NCI-H526 treated with DMSO at 0.1 percent for 48 hours (cell line): ENCODE measurements at places on chromosomes 12 and 14.

- no peak for DNase-seq
Observed at GRCh38 chr12:115046805-115047204, 362.8 kb upstream of the TBX3 start.

DNA sequence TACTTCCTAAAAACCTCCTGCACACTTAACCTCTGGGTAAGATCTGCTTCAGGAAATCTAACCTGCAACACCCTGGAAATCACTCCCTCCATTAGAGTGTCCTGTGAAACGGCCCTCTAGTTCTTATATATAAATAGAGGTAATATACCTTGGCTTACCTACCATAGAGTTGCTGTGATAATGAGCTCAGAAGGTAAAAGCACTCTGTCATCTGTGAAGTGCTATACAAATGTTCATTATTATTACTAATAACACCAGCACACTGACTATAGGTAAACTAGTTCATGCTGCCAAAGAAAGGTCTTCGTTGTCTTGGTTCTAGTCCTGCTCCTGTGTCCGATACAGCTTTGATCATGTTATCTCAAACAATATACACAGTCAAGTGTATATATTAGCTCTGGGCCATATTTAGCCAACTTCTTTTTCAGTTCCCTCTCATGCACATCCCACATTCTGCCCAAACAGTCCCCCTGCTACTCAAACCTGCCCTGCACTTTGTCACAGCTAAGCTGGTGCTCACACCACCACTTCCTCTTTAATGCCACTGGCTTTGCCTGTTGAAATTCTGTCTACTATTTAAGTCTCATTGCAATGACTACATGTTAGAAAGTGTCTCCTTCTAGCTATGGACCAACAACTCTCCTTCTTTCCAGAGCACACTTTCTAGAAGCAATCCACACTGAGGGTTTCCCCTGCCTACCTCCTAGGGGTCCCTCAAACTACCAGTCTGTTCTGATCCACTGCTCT lies 5.1 kb downstream of the E2F7 start:
- no peak for DNase-seq

DNA sequence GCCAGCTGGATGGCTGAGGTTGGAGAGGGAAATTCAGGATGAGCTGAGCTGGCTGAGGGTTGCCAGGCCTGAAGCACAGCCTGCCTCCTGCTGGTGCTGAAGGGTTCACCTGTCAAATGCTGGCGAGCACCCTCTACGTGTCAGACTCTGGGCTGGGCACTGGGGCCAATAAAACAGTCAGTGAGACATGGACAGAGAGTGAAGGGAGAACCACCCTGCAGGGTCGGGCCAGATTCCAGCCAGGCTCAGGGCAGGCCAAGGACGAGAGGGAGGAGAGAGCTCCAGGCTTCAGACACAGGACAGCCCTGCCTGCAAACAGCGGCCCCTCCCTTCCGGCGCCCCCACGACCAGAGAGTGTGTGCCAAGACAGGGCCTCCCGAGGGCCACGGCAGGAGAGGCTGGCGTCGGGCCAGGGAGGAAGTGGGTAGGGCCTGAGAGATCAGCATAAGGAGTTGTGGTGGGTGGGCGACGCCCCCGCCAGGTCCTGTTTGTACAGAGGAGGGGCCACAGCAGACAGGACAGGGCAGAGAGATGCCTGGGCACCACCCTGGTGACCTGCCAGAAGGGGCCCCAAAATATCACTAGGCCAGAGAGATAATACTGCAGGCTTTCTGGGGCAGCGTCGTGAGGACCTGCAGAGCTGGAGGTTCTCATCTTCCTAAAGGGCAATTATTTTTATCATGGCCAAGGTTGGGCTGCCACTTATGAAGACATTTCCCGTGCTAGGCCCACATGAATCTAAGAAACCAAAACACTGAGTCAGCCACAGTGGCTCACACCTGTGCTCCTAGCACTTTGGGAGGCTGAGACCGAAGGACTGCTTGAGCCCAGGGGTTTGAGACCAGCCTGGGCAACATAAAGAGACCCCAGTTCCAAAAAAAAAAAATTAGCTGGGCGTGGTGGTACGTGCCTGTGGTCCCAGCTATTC lies 73.1 kb upstream of the GPR68 start:
- no peak for DNase-seq

- DNase-seq, result no peak
Observed at GRCh38 chr14:87888136-87888999, 104.6 kb downstream of the GALC start.

DNA sequence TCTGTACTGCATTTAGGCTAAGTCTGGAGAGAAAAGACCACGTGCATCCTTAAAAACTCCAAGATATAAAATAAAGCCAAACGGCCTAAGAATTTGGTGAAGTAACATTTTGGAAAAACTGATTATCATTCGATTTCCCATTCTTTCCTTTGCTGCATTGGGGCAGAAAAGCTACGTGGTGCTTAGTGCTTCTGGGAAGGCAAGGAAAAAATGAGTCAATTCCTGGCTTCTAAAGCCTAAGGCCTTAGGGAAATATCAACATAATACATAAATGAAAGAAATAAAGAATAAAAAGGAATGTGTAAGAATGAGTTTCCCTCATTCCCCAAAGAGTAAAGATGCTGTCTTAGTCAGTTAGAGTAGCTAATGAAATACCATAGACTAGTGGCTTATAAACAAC lies 520.5 kb downstream of the GLT1D1 start:
- DNase-seq, result no peak

DNA sequence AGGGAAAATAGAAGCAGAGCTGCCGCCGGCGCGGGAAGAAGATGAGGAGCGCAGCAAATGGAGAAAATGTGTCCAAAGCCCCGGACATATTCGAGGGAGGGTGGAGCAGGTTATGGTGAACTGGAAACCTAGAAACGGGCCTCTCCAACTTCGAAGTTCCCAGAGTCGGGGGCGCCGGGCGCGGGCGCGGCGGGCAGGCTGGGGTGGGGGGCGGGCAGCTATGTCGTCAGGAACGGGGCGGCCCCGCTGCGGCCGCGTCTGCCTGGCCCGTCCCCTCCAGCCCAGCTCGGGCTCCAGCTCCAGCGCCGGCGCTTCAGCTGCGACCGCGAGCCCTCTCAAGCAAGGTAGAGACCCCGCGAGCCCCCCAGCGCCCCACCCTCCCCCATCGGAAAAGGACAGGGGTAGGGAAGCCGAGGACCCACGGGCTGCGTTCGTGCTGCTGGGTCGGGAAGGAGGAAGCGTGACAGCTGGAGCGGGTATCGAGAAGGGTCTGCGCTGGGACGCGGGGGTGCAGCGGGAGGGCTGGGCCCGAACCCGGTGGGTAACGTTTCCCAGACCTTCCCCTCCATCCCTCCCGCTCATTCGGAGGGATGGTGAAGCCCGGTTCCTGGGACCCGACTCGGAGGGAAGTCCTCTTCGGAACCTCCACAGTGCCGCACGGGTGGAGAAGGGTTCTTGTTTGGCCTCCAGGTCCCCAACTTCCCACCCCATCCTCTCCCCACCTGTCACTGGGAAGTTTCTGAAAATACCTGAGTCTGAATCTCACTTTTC lies 1.0 kb downstream of the DGKA start:
- no peak for DNase-seq

GRCh38 chr12:10600988-10601387 lies 12.4 kb downstream of the MAGOHB start:
- no peak for DNase-seq

GRCh38 chr12:84290168-84290567 lies 622.4 kb downstream of the SLC6A15 start:
- DNase-seq, result no peak

DNA sequence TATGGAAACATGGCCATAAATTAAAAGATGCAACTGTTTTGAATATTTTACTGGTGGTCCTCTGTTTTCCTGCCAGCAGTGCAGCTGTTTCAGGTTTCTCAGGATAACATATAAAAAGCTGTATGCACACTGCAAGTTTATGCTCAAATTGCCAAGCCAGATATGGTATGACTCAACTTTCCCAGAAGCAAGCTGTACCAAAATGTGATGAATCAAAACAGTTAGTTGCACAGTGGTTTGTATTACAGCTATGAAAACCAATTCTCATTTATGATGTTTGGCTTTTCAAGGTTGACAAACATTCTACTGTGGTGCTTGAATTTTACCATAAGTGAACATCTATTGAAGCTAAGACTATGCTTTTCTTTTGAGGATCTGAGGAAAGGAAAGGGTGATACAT lies 15.5 kb downstream of the TRMT5 start:
- DNase-seq, result no peak

DNA sequence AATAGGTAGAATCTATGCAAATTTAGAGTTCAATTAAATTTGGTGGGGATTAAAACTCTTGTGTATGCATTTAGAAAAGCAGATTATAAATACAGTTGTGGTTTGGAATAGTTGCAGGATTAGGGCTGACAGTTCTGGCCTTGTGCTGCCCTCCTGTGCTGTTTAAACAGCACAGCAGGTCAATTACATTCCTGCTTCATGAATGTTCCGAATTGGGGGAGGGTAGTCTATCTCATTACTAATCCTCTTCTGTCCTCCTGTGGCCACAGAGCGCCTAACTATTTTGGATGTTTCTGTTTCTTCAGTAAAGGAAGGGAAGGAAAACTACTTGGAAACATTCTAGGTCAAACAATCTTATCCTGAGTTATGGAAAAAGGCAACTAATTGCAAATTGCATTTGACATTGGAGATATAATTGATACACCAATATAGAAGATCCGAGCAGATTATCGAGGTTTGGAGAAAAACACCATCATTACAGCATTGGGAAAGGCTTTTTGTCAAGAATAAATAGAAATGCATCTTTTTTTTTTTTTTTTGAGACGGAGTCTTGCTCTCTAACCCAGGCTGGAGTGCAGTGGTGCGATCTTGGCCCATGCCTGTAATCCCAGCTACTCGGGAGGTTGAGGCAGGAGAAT lies 8.7 kb upstream of the GPR19 start:
- DNase-seq, result peak; percentile 83

DNA sequence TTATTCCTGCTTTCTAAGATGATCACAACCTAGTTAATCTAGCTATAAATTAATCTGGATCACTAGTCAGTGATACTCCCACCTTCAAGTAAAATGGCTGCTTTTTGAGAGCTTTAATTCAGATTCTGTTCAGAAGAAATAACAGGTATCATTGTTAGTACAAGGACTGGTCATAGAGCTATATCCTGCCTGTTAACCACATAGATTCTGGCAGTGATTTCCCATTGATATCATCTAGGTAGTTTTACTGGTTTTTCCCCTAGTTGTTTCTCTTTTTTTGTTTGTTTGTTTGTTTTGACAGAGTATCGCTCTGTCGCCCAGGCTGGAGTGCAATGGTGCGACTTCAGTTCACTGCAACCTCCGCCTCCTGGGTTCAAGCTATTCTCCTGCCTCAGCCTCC lies 39.0 kb upstream of the HIF1A start:
- DNase-seq, result no peak

GRCh38 chr12:4809013-4809448 lies 88.8 kb downstream of the GALNT8 start:
- peak; percentile 9 for DNase-seq

DNA sequence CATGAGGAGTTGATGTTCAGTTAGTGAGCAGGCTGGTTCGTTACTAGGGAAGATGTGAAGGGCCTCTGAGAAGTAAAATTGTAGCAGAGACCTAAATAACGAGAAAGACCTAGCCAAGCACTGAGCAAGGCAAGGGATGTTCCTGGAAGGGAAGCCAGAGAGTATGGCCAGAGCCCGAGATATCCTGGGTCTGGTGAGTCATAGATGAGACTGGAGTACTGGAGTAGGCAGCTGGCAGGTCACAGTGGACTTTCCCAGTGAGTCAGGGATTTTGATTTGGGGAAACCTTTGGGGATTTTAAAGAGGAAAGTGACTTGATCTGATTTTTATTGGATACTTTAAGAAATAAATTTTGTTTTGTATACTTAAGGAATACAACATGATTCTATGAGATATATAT lies 369.0 kb downstream of the DIO2 start:
- no peak for DNase-seq

DNA sequence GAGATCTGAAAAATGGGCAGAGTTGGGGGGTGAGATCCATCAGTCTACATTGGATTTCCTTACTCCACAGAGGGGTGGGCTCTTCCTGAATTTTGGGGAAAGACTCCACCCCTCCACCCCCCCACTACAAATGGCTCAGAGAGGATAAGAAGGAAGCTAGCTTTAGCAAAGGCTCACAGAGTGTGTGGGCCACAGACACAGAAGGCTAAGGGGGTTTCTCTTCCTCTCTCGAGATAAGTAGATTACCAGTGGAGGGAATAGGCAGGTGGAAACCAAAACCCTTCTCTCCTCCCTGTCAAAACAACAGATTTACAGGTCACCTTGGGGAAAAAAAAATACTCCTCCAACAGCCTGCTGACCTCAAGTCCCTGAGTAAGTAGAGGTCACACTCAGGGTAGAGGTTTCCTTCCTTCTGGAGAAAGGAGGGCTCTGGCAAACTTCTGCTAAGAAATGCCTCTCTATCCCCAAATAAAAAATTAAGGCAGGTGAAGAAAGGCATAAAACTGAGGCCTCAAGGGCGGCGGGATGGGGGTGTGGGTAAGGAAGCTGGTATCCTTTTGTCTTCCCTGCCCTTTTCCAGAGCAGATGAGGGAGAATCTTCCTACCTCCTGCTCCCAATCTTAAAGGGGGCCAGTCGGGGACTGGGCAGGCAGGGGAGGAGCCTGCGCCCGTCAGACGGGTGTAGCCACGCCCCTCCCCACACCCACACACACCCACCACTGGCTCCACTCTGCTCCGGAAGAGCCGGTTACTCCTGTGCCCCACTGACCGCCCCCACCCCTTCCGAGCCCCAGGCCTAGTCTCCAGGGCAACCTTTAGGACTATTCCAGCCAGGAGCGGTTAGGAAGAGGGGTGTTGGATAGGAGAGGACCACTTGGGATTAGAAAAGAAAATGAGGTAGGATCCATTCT lies 1.9 kb upstream of the BAZ2A start:
- DNase-seq, result peak; percentile 34

DNA sequence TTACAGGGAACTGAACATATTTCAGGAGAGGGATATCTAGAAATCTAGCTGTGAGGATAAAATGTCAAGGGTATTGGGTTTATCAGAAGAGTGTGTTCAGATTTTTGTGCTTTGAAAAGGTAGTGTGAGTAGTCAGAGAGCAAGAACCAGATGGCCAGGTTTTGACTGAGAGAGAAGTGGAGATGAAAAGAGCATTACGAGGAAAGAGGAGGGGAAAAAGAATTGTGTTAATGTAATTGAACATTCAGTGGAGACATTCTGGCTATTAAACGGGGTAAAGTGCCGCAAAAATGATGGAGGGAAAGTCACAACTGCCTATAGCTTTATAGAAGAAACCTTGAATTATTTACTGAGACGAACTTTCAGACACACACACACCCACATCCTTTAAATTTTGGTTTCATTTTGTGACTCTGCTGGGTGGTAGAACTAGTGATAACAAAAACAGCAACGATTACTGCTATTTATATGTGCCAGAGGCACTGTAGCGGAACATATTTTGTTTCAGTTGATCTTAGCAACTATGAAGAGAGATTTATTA lies 213.6 kb downstream of the ERC1 start:
- peak; percentile 20 for DNase-seq

GRCh38 chr12:65561798-65562382 lies 262.4 kb upstream of the HMGA2 start:
- DNase-seq, result no peak

DNA sequence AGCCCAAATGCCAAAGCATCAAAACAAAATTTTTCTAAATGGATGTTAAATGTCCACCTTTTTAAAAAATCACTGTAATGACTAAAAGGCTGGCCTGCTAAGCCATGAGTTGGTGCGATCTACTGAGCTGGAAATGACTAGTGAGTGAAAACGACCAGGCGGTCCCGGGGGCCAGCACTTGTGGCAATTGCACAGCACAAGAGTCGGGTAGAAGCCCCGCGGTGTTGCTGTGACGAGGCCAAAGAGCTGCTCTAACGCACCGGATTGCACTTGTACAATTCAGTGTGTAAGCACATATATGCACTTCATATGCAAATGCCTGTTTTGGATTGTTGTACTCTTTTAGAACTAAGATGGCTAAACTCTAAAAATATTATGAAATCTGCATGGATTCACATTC lies 64.1 kb upstream of the DYNC1H1 start:
- DNase-seq, result no peak

- DNase-seq, result no peak
Observed at GRCh38 chr12:55428331-55429243, 2.5 kb downstream of the OR6C76 start.
